ENCODE measurements at places on chromosomes 16 and 17.
A peak's percentile ranks its signal among the peaks of the same experiment; 100 is the strongest.

GRCh38 chr16:22898131-22898530 lies 84.2 kb downstream of the HS3ST2 start:
- DNase-seq: no peak

- peak; percentile 41 for DNase-seq
Observed at GRCh38 chr17:76585033-76585648, 519 bp downstream of the ST6GALNAC2 start.

- DNase-seq: no peak
Observed at GRCh38 chr16:53809088-53809932, 105.4 kb downstream of the FTO start.

GRCh38 chr17:60148373-60148772 lies 1.4 kb upstream of the CA4 start:
- DNase-seq: peak; percentile 31

DNA sequence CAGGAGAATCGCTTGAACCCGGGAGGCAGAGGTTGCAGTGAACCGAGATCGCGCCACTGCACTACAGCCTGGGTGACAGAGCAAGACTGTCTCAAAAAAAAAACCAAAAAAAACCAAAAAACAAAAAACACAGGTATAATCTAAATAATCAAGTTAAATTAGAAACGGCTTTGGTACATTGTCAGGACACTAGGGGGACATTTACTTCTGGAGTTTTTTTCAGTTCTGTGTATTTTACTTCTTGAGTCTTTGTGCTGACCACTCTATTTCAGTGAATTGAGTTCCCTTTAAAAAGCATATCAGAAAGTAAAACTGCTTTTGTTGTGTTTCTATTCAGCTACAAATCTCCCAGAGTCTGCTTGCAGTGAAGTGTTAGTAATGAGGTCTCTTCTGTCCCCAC lies 36.3 kb downstream of the DHRS7B start:
- no peak for DNase-seq

DNA sequence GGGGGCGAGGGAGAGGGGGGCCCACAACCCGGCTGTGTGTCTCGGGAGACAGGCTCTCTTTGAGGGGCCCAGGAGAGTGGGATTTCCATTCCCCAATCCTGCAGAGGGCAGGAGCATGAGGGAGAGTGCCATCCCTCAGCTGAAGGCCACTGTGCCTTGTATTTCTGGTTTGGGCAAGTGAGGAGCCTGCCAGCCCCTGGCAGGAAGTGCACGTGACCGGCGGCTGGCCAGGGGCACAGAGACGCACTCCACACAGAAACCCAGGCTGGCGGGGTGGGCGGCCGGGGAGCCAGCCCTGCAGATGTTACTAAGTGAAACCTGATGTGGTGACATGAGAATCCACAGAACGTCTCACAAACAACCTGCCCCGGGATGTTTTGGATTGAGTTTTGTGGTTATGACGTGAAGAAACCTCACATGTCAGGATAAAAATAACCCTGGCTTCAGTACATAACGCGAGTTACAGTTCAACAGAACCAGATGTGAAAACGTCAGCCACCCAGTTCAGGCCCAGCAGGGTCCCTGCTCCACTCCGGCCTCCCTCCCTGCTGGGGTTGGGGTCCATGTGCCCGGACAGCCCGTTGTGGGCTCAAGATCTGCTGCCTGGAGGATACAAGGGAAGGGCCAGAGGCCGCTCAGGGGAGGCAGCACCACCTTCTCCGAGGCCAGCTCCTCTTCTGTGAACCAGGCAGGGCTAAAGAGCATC lies 51.7 kb upstream of the MTSS2 start:
- DNase-seq: peak; percentile 52

GRCh38 chr17:76237859-76238313 lies 2.4 kb downstream of the RNF157 start:
- DNase-seq: no peak

- no peak for DNase-seq
Observed at GRCh38 chr17:83005639-83006038, 73.8 kb upstream of the METRNL start.

DNA sequence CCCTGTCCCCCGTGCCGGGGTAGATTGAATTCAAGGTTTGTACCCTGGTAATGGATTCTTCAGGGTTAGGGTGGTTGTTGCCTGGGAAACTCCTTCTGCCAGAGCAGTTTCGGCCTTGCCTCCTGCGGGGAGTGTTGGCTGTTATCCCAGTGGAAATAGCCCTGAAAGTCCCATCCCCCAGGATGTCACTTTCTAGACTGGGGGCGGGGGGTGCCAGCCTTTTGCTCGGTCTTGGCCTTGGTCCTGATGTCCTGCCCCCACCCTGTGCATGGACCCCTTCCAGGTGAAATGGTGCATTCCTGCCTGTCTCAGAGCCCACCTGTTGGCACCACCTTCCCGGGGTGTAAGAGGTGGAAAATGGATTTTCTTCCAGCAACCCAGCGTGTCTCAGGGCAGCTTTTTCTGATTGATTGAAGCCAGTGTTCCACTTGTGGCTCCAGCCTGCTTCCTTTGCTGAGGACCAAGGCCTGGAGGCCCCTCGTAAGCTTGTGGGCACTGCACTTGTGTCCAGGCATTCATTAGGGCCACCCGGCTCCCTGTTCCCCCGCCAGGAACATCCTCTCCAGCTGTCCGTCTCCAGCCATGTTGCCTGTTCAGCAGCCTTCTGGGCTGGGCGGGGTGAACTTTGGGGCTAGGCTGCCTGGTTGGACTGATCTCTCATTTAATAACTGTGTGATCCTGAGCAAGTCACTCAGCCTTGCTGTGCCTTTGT lies 25.6 kb downstream of the MGAT5B start:
- DNase-seq: no peak

DNA sequence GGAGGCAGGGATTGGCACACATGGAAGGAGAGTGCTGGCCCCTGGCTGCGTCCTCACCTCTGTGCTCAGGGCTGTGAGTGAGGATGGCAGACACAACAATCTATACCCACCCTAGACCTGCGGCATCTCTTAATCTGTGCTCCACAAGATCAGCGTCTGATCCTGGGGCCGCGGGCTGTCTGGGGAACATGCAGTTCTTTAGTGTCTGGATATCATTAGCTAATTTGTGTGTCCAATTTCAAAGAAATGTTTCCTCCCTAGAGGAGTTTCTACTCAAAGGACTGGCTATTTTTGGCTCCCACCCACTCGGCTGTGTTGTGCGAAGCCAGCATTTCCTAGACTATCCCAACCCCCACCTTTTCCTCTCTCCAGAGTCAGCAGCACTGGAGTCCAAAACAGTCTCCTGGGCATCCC lies 93.8 kb downstream of the GRIN2A start:
- no peak for DNase-seq

GRCh38 chr16:56626685-56627084 lies 1.1 kb downstream of the MT1E start:
- no peak for DNase-seq

DNA sequence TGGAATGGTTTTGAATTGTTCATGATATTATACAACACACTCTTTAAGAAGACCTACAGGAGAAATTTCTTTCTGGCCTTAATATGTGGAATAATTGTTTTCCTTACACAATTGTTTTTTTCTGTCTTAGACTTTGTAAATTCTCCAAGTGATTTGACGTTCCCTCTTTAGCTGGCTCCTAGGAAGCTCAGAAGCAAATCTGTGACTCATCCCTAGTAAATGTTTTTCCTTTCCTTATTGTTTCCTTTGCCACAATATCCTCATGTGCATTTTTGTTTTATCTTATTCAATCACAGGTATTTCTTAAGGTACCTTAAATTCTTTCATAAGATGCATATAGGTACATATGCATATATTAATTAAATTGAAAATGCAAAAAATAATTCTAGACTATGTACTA lies 13.5 kb downstream of the KIAA0753 start:
- DNase-seq: no peak

- DNase-seq: no peak
Observed at GRCh38 chr17:82160075-82160474, 52.6 kb downstream of the CCDC57 start.

- no peak for DNase-seq
Observed at GRCh38 chr16:65229191-65229662, 107.4 kb upstream of the CDH11 start.

DNA sequence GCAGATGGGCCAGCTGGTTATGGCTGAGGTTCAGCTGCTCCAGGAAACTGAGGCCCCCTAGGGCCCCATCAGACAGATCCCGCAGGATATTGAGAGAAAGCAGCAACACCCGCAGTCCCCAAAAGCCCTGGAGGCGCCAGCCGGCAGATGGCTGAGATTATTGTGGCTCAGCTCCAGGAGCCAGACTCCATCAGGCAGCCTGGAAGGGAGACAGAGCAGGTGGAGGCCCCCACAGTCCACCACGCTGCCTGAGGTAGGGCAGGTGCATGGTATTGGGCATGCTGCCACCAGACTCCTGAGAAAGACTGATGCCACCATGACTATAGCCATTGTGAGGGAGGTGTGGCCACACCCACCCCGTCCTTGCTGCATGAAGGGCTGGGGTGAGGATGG lies 9.5 kb upstream of the TMEM101 start:
- no peak for DNase-seq

GRCh38 chr16:71895679-71896365 lies 491 bp downstream of the IST1 start:
- peak; percentile 67 for DNase-seq

- DNase-seq: no peak
Observed at GRCh38 chr17:76086384-76086783, 7.4 kb downstream of the ZACN start.

- DNase-seq: peak; percentile 32
Observed at GRCh38 chr17:2995886-2996809, 67.3 kb downstream of the OR1D5 start.

GRCh38 chr17:32854207-32854606 lies 22.7 kb downstream of the MYO1D start:
- no peak for DNase-seq

GRCh38 chr16:15795615-15796014 lies 61.2 kb downstream of the MYH11 start:
- DNase-seq: no peak

DNA sequence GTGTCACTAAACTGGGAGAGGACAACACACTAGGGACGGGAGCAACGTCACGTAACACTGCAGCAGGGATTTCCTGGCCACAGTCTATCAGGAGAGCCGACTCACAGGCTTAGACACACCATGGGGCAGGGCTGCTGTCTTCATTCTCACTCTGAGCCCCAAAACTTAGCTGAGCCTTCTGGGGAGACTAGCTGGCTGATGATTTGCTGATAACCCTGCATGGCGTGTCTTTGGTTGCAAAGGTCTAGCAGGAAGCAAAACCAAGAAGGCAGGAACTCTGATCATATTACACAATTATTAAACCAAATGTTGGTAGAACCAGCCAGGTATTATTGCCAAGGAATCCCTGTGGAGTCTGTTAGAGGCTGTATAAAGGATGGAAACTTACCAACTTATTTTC lies 345.0 kb downstream of the SLC39A11 start:
- DNase-seq: no peak

DNA sequence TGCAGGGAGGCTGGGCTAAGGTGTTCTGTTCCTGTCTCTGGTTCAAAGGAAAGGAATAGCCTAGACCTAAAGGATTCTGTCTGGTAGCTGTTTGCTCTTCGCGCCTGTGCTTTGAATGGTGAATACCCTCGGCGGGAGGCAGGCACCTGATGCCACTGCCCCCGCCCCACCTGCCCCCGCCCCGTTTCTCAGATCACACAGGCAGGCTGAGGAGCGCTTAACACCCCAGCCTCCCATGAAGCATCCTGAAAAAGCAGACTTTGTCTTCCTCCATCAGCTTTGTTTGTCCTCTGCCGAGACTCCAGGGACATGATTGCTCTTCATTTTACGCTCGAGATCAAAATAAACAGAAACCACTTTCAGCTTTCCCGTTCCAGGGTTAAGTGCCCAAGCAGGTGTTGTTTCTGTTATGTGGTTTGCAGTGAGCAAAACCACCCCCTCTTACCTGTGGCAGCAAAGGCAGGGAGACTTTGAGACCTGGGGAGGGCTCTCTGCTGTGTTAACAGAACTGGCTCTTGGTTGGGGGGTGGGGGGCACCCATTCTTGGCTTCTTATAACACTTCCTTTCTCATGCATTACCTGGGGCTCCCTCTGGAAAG lies 452.1 kb downstream of the WWOX start:
- DNase-seq: no peak

- no peak for DNase-seq
Observed at GRCh38 chr17:43410557-43411368, 12.0 kb downstream of the ARL4D start.

- no peak for DNase-seq
Observed at GRCh38 chr16:51831595-51832367, 680.7 kb upstream of the SALL1 start.

DNA sequence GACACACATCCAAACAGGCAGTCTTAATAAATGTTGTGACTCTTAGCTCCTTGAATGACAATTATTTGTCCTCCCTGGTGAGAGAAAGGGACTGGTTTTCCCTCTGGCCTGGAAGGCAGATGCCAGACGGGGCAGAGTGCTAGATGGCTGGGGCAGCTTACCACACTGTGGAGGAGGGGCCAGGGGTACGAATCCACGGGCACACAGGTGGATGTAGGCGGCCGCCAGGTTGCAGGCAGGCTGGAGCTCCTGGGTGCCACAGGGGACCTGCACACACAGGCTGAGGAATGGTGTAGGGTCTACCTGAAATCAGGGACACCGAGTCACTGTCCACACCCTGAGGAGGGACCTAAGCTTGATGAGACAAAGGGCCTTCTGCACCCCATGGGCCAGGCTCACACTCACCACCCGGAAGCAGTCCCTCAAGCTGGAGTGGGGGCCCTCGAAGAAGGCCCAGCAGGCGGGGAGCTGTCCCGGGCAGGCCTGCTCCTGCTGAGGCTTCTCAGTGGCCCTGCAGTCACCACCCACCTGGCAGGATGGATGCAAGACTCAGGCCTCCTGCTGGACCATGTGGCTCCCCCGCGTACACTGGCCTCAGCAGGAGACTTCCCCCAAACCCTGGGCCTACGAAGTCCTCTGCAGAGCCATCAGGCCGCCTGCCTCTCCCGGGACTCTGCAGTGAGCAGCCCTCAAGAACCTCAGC lies 38.4 kb downstream of the RMI2 start:
- DNase-seq: no peak

DNA sequence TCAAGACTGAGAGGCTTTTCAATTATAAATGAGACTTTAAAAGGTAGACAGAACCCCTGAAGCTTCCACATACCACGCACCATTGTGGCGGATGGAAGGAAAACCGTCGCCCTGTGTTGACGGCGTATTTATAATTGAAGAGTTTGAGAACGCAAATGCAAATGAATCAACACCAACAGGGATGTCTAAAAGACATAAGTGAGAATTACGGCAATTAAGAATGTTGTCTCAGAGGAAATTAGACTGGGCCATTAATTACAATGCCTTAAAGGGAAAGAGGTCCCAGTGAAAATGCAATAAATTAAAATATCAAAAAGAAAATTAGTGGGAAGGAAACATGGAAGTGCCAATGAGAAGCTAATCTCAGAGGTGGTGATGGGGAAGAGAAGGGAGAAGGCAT lies 148.5 kb upstream of the XYLT1 start:
- no peak for DNase-seq

Data from mucosa of descending colon (tissue), 3 donors.